ENCODE measurements at places on chromosomes 6 and 20.

- peak; percentile 37 for DNase-seq
These were observed 101.5 kb upstream of the ISM1 start for GRCh38 chr20:13119583-13119982.

GRCh38 chr6:34358389-34358905 lies 34.0 kb downstream of the NUDT3 start:
- no peak for DNase-seq

- DNase-seq = no peak
These were observed 26.7 kb downstream of the FOXO3 start for GRCh38 chr6:108587258-108588059.

GRCh38 chr6:36924131-36924530 lies 30.4 kb upstream of the PI16 start:
- DNase-seq = no peak

DNA sequence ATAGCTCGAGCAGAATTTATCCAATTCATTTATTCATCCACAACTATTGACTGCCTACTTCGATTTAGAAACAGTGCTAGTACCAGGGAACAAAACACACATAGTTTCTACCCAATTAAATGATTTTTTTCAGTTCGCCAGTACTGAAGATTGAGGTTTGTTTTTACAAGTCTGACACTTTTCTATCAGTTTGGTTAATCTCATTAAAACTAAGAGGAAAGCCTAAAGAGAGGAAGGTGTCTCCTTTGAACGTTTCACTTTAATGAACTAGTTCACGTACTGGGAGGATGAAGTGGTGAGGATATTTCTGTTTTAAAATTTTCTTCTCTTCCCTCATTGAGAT lies 570 bp upstream of the ANKS1A start:
- no peak for DNase-seq

GRCh38 chr6:156832231-156832647 lies 55.1 kb downstream of the ARID1B start:
- DNase-seq = no peak

GRCh38 chr20:9054176-9054575 lies 14.7 kb upstream of the PLCB4 start:
- no peak for DNase-seq

GRCh38 chr6:163324688-163325389 lies 89.7 kb upstream of the QKI start:
- DNase-seq = no peak
